ENCODE measurements at places on chromosomes 5 and 9.

DNA sequence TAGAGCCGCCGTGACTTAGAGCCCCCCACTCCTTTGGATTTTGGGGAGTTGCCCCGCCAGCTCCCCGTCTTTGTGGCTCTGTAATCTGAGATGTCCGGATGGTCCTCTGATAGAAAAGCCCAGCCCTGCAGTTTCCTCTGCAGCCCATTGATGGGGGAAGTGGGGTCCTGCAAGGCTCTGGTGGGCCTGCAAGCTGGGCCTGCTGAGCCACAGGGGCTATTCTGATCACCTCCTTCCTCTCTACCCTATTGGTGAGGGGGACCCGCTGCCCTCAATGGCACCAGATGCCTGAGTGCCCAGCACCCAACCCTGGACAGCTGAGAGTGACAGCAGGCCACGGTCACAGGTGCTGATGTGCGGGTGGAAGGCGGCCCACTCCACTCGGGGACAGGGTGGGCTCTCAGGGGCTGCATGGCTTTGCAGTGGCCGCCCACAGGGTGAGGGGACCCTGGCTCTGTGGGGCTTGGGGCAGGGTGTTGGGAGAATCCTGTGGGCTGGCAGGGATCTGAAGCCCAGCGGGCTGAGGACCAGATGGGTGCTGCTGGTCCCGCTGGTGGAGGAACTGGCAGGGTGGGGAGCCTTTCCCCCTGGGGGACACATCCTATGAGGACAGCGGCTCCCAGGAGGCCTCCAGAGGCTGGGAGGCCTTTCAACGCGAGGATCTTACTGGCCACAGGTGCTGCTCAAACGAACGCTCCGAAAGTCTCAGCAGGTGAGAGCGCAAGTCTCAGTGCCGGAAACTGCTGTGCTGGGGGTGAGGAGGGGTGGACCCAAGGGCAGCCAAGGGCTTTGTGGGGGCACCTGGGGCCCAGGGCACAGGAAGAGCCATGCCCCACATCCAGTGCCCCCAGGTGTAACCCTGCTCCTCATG, 30.0 kb upstream of the LPCAT1 start:
- DNase-seq: no peak

DNA sequence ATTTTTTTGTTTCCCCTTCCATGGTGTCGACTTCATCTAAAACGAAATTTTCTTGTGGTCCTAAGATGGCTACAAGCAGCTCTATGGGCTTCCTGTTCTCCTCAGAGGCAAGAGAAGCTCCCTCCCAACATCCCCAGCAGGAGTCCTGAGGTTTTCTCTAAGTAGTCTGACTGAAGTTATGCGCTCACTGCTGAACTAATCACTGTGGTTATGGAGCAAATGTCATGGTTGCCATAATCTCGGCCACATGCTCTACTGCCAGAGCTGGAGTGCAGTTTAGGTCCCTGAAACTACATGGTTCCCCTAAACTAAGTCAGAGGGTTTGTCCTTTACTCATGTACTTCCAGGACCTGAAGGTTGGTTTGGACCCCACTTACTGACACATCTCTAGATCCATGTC, 68.0 kb upstream of the MAMDC2 start:
- DNase-seq: no peak

GRCh38 chr9:118038713-118039112, 334.5 kb downstream of the TLR4 start:
- no peak for DNase-seq

GRCh38 chr5:171984748-171985419, 21.6 kb downstream of the FBXW11 start:
- DNase-seq: no peak

- DNase-seq: no peak
Observed at GRCh38 chr5:170357955-170358444, 31.2 kb downstream of the KCNMB1 start.

- no peak for DNase-seq
Observed at GRCh38 chr5:55855509-55855908, 4.4 kb downstream of the IL31RA start.

- no peak for DNase-seq
Observed at GRCh38 chr5:121897341-121897740, 45.7 kb downstream of the FTMT start.

GRCh38 chr5:77211691-77212047, 1.2 kb downstream of the PDE8B start:
- DNase-seq: no peak

GRCh38 chr9:79129865-79130480, 441.8 kb upstream of the TLE4 start:
- DNase-seq: no peak

DNA sequence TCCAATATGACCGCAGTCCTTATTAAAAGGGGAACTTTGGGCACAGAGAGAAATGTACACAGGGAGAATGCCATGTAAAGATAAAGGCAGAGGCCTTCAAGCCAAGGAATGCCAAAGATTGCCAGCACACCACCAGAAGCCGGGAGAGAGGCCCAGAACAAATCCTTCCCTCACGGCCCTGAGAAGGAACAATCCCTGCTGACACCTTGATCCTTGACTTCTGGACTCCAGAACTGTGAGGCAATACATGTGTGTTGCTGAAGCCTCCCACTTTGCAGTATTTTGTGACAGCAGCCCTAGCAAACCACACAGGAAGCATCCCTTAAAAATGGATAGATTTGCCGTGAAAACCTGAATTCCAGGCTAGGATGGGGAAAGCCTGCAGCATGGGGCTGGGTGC, 80.0 kb downstream of the MAMDC2 start:
- DNase-seq: no peak

DNA sequence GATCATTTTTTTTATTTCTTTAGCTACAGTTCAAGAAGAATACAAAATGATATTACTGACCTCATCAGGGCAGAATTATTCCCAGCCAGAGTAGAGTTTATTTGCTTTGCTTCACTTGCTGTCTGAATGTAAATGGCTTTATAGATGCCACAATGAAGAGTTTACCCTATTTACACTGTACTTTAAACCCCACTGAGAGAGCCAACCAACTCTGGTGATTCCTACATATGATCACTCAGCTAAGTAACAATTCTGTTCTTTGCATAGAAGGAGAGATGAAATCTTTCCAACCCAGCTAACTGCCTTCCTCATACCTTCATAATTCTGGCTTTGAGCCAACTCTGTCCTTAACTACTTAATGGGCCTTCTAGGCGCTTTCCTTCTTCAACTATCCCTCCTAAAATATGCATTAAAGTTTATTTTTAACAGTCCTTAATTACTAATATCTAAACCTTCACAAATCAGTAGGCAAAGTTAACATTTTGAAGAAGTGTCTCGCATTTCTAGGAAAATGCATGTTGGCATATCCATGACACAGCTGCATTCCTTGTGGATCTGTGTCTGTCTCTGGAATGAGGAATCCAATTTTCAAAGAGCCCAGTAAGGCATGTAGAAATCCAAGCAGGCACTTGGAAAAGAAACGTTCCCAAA, 284.8 kb upstream of the GRAMD2B start:
- no peak for DNase-seq

DNA sequence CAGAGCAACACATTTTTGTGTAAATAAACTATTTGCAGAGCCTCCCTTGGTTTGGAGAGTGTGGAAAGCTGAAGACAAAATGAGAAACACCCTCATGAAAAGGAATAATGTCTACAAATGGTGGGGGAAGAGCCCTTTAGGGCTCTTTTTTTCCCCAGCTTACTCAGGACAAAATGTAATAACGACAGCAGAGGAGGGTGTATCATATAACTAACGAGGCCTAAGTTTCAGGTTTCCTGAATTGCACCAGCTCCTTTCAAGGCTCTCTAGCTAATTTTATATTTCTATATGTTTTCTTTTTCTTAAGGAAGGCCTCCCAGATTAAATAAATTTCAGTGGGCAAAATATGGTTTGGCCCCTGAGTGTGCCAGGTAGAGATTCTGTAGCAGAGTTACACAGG, 116.3 kb downstream of the FEM1C start:
- DNase-seq: no peak

DNA sequence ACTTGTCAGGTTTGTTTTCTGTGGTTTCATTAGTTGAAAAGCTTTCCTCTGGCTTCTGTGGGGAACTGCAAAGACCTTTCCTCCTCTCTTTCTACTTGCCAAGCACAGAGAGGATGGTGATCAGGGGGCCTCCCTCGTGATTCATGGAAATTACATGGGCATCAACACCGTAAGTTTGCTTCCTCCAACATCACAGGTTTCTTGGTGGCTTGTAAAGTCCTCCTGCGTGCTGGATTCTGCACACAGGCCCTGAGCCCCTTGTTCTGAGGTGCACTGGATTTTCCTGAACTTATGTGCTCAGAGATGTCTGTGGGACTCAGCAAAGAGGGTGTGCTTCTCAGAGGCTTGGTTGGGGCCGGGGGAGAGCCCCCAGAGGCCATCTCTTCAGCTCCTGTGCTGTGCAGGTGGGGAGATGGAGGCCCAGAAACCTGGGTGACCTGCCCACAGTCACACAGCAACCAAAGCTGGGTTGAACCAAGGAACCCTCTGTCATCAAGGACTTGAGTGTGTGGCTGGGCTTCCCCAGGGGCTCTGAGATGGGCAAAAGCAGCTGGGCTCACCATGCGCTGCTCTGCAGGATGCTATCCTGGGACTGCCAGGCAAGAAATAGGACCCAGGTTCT, 36.5 kb downstream of the RGS3 start:
- DNase-seq: no peak

DNA sequence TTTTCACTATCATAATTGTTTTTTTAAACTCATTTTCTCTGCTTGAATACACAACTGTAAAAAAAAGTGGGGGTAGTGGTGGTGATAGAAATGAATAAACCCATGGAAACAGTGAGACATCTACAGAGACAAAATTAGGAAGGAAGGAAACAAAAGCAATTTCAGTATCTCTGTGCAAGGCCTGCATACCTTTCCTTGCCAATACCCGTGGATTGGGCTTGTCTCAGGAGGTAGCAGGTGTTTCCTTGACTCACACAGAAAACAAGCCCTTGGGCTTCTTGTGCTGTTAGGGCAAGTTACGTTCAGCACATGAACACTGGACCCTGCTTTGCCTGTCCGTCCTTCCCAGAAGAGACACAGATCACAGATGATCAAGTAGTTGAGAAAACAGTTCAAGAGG, 372.2 kb downstream of the ZSWIM6 start:
- DNase-seq: no peak

DNA sequence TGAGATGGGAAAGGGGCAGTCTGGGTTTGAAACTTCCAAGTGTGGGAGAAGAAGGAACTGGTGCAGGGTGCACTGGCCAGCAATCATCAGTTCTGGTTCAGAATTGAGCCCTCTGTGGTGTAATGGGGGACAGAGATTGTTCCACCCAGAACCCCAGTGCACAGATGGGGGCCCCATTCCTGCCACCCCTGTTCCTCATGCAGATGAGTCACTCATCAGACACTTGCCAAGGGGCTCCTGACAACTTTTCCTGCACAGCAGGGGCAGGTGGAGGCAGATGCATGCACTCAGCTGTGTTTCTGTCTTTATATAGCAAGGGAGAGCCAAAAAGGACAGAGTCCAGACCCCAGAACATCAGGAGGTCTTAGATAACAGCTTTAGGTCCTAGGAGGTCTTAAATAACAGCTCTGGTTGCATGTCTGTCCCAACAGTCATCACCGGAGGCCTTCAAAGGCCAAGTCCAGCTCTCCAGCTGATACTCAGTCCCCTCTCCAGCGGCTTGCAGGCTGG, 252.9 kb downstream of the HSPA4 start:
- no peak for DNase-seq

DNA sequence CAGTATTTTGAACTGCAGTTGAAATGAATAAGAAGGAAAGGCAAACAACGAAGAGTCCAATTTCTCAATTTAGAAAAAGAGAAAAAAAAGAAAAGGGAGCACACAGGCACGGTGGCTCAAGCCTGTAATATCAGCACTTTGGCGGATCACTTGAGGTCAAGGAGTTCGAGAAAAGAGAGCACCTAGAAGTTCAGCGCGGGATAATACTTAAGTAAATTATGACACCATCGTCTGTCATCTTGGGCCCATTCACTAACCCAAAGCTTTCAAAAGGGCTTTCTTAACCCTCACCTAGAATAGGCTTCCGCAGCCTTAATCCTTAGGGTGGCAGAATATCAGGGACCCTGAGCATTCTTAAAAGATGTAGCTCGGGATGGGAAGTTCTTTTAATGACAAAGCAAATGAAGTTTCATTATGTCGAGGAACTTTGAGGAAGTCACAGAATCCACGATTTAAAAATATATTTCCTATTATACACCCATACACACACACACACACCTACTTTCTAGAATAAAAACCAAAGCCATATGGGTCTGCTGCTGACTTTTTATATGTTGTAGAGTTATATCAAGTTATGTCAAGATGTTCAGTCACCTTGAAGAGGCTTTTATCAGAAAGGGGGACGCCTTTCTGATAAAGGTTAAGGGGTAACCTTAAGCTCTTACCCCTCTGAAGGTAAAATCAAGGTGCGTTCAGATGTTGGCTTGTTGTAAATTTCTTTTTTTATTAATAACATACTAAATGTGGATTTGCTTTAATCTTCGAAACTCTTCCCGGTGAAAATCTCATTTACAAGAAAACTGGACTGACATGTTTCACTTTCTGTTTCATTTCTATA, 602 bp upstream of the CD274 start:
- no peak for DNase-seq

DNA sequence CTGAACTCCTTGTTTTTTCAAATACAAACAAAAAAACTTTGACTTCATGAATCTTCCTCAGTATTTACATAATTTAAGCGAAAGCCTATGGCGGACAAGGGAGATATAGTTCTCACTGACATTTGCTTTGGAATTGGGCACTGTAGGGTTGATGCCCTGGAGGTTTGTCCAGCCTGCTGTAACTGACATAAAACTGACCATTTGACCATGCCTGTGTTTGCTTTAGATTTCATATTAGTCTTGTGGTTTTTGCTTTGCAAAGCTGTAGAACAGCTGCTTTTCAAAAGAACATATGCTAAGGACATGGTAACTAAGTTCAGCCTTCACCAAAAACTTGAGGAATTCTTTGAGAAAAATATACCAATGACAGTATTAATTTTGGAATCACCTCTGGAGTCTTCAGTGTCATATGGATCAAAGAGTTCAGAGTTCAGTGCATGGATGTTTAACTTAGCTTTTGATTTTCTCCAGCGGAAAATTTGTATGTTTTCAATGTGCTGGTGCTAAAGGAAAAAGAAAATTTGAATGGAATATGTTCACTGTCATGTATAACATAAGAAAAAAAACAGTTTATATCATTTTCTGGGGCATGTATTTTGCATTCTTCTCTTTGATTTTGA, 1013.1 kb downstream of the NR2F1-AS1 start:
- no peak for DNase-seq

GRCh38 chr5:29054282-29054681, 2015.9 kb upstream of the CDH9 start:
- no peak for DNase-seq

GRCh38 chr5:143446535-143447226, 43.2 kb upstream of the NR3C1 start:
- DNase-seq: no peak

DNA sequence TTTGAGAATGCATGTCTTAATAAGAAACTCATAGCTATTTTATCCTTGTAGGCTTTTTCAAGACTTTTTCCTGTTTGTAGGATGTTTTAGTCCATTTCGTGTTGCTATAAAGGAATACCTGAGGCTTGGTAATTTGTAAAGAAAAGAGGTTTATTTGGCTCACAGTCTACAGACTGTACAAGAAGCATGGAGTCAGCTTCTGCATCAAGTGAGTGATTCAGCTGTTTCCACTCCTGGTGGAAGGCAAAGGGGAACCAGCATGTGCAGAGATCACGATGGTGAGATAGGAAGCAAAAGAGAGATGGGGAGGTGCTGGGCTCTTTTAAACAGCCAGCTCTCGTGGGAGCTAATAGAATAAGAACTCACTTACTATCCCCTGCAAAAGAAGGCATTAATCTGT, 177.3 kb downstream of the ALDH1A1 start:
- DNase-seq: no peak
